Left ventricle myocardium superior (tissue), 1 donor: ENCODE measurements at places on chromosomes 12 and 14. TPM values are rescaled to one million over a fixed set of nuclear protein-coding genes. Genes with fewer than 3 reads are reported as not detected.
A peak's percentile ranks its signal among the peaks of the same experiment; 100 is the strongest.

HOXC4 gene
- not detected for total RNA-seq

DNA sequence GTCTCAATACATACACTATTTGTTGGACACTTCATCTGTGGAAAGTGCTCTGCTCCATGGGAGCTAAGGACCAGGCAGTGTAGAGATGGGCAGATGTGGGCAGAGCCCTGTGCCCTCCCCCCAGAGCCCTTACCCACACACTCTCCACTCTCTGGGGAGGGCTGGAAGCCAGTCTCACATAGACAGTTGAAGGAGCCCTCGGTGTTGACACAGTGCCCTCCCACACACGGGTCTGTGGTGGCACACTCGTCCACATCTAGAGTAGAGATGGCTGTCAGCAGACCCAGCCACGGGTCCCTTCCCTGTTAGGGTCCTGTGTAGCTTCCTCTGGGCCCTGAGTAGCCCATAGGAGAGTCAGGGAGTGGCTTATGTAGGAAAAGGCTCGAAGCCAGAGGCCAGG, 14.3 kb downstream of the ISCA2 start:
- DNase-seq: no peak

- DNase-seq: no peak
These were observed 455.6 kb upstream of the SEL1L start for GRCh38 chr14:81989211-81989610.

- no peak for DNase-seq
These were observed 9.5 kb downstream of the OAS1 start for GRCh38 chr12:112916270-112916669.

GRCh38 chr12:45184147-45184963, 31.5 kb upstream of the ANO6 start:
- DNase-seq: no peak

DNA sequence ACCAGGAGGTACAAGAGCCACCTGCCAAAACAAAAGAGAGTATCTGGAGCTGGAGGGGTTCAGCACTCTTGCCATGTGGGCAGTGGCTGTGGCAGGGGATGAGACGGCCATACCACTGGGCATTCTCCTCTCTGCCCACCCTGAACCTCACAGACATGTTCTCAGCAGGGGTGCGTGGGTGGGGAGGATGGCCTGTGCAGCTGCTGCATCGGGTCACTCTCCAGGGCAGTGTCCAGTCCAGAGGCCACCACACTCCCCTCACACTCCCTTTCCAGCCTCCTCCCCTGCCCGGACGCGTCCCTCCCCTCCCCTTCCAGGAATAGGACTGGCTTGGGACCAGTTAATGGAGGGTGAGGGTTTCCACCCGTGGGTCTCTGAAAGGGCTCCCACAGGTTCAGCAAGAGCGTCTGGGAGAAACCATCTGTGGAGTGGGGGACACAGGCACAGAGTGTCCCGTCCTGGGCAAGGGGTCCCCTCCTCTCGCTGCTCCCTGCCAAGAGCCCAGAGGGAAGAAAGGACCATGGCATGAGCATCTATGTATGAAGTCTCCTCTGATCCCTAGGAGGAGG, 501 bp downstream of the C1R start:
- peak; percentile 70 for DNase-seq

- DNase-seq: no peak
These were observed 65.9 kb downstream of the DDX51 start for GRCh38 chr12:132078190-132078589.

NANOG gene
- not detected for total RNA-seq

DNA sequence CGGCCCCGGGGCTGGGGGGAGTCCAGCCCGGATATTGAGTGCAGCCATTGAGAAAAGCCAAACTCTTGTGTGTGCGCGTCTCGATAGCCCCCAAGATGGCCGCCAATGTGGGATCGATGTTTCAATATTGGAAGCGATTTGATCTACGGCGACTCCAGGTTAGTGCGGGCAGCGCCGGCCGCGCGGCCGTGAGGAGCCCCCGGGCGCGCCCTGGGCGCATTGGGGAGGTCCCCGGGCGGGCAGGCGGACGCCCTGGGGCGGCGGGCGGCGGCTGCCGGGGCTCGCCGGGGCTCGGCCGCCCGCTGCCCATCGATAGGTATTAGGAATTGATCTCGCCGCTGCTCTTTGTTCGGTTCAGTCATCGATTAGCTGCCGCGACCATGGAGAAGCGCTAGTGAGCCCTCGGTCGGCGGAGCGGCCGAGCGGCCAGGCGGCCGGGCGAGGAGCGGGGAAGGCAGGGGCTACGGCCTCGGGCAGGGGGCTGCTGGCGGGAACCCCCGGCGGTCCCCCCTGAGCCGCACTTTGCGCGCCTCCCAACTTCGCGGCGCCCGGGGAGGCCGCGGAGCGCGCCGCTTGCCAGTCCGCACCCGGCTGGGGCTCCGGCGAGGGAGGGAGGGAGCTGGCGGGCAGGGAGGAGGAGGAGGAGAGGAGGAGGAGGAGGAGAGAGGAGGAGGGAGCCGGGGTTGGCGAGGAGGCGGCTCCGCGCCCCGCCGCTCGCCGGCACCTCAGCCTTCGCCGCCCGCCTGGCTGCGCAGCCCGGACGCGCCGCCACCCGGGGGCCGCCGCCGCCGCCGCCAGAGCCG, 113.9 kb upstream of the MYL2 start:
- no peak for DNase-seq

HNF1A gene
- not detected for total RNA-seq

WNT5B gene
- 2.4 TPM for total RNA-seq

GRCh38 chr12:90978117-90978770, 23.3 kb upstream of the CCER1 start:
- no peak for DNase-seq

IQSEC3 gene
- total RNA-seq: 1.3 TPM
